Stimulated activated CD8-positive, alpha-beta memory T cell treated with anti-CD3 and anti-CD28 coated beads, Interleukin-7, amount 100 ng/mL, for 1 hour (primary cell): ENCODE measurements at places on chromosomes 2 and 18.

DNA sequence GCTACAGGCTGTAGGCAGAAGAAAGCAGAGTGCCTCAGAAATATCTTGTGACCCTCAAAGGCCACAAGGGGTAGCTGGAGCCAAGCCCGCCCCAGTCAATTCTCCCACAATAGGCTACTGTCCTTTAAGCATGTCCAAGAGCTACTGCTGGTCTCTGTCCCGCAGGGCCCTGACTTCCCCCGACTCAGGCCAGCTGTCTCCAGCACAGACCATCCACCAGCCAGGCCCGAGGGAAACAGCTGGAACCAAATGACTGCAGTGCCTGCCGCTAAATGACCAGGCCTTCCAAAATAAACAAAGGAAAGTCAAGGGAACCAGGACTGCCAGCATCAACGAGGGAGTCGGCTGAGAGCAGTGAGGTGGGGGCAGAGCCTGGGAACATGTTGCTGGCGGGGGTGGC is 36.7 kb downstream of the MCFD2 start:
- DNase-seq: no peak

GRCh38 chr2:100606726-100607343 is 44.0 kb downstream of the PDCL3 start:
- peak; percentile 6 for DNase-seq

GRCh38 chr2:229586012-229586411 is 128.3 kb downstream of the DNER start:
- DNase-seq: no peak

- no peak for DNase-seq
Measured at GRCh38 chr2:54966837-54967236, 83.4 kb downstream of the RTN4 start.

DNA sequence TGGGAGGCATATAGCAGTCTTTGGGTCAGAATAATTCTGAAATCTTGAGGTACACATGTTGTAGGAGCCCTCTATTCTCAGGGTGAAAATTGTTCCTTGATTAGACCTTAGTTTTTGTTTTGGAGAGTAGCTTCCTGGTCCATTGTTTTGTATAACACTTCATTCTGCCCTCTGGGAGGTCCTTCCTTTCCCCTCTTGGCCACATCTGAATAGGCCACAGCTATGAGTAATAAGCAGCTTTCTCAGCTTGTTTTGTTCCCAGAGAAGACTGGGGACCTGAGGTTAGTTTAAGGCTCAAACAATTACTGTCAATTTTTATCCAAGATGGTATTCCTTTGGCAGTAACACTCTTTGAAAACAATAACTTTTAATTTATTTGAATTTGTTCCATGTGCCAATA is 72.6 kb upstream of the NOL4 start:
- no peak for DNase-seq

- DNase-seq: no peak
Measured at GRCh38 chr2:141630407-141630930, 500.3 kb downstream of the LRP1B start.

DNA sequence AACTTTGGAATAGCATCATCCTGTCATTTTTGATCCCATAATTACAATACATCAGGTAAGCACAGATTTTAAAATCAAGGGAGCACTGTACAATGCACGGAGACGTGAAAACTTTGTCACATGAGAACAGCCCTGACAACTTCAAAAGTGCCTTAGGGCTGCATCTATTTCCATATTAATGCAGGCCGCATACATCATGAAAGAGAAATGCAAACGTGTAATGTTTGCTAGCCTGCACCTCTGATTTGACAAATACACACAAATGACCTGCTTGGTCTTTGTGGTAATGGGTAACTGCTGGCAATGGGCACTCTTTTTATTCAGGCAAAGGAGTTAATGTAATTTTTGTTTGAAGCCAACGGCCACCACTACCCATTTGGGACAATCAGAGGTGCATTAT is 202.0 kb upstream of the EPHA4 start:
- no peak for DNase-seq
